NCI-H2171 (cell line): ENCODE measurements at places on chromosomes 7 and 10.

- no peak for DNase-seq
These were observed 37.5 kb upstream of the ADARB2 start for GRCh38 chr10:1774796-1775195.

DNA sequence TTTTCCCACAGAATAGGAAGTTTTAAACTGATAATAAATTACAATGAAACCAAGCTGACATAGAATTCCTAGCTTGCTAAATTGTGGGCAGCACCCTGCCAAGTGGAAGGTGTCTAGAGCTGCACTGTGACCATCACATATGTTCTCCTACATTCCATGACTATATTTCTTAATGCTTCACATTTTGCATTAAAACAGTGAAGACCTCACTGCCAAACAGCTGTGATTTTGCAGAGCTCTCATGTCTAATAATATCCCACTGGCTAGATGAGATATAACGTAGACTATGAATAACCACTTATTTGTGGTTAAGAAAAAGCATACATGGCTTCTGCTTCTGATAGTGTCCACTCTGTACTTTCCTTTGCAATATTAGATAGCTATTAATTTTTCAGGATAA, 228.3 kb upstream of the TEX47 start:
- no peak for DNase-seq

- DNase-seq, result no peak
These were observed 446.9 kb downstream of the KIF20B start for GRCh38 chr10:90148116-90148855.

DNA sequence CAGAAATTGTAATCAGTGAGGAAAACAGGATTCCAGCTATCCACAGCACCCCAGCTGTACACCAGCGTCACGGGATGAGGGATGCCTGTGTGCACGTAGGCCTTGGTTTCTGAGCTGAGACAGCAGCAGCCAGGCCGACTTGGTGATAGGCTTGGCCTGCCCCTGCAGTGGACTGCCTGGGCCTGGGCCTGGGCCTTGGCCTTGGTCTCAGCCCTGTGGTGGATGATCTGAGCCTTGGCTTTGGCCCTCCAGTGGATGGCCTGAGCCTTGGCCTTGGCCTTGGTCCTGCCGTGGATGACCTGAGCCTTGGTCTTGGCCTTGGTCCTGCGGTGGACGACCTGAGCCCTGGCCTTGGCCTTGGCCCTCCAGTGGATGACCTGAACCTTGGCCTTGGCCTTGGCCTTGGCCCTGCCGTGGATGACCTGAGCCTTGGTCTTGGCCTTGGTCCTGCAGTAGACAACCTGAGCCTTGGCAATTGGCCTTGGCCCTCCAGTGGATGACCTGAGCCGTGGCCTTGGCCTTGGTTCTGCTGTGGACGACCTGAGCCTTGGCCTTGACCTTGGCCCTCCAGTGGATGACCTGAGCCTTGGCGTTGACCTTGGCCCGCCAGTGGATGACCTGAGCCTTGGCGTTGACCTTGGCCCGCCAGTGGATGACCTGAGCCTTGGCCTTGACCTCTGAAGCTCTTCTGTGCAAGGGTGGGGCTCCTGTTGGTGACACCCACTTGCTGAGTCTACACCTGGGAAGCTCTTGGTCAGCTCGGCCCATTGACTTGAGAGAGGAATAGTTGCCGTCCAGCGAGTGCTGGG, 93.8 kb downstream of the CUX1 start:
- DNase-seq, result no peak

DNA sequence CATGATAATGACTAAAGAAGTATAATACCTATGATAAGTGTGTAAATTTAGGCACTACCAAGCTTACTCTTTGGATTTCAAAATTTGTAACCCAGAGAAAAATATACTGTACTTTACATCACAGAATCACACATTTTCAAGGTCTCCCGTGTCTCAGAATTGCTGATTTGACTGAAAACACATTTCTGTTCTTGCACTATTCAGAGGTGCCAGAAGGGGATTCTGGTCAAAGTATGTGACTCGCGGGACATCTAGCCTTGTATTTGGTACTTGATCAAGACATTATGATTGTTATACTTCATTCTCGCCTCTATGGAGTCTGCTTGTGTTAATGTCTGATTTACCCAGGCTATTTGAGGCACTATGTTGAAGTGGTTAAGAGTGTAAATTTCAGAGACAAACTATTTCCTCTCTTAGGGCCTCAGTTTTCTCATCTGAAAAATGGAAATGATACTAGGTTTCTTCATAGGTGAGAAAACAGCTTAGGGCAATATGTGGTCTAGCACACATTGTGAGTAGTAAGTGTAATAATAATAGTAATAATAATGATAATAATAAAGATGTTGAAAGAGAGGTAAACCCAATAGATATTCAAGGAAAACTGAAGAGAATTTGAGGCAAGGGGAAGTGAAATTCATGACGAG, 320.4 kb downstream of the RNLS start:
- DNase-seq, result no peak

GRCh38 chr10:33547976-33548375, 213.5 kb upstream of the NRP1 start:
- peak; percentile 67 for DNase-seq

GRCh38 chr10:132408823-132409666, 12.0 kb downstream of the PWWP2B start:
- no peak for DNase-seq

DNA sequence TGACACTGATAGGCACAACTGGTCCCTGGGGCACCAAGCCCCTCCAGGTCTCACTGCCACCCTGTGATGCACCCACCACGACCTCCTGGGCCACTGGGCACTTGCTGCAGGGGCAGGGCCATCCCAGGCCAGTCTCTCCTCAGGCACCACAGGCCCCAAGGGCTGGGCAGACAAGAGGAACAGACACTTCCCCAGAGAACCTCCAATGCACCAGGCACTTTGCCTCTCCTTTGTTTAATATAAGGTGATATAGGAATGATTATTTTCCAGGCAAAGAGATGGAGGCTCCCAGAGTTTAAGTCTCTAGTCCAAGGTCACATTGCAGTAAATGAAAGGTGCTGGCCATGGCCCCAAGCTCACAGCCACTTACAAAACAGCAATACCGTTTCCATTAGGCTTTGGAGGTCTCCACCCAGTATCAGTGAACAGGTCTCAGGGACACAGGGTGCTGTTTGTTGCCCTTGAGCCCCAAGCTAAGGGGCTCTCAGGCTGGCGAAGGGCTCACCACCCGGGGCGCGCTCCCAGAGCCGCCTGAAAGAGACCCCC, 4.5 kb downstream of the DEPP1 start:
- no peak for DNase-seq

- DNase-seq, result no peak
These were observed 18.9 kb downstream of the ZNF680 start for GRCh38 chr7:64544010-64544409.

DNA sequence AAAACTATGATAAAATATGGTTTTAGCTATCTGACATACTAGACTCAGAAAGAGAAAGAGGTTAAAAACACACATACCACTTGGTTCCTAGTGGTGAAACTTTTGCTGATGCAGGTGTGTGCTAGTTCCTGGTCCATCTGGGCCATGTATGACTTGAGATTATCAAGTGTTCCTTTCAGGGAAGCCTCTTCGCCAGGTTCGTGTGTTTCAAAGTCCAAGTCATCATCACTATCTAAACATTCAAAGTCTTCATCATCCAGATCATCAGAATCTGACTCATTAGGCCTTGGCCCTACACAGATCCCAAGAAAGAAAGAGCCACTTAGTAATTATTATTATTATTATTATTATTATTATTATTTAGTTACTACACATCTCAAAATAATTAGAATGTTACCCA, 26.4 kb downstream of the NUDT13 start:
- DNase-seq, result no peak

GRCh38 chr10:130301021-130301892, 165.1 kb downstream of the GLRX3 start:
- DNase-seq, result no peak

DNA sequence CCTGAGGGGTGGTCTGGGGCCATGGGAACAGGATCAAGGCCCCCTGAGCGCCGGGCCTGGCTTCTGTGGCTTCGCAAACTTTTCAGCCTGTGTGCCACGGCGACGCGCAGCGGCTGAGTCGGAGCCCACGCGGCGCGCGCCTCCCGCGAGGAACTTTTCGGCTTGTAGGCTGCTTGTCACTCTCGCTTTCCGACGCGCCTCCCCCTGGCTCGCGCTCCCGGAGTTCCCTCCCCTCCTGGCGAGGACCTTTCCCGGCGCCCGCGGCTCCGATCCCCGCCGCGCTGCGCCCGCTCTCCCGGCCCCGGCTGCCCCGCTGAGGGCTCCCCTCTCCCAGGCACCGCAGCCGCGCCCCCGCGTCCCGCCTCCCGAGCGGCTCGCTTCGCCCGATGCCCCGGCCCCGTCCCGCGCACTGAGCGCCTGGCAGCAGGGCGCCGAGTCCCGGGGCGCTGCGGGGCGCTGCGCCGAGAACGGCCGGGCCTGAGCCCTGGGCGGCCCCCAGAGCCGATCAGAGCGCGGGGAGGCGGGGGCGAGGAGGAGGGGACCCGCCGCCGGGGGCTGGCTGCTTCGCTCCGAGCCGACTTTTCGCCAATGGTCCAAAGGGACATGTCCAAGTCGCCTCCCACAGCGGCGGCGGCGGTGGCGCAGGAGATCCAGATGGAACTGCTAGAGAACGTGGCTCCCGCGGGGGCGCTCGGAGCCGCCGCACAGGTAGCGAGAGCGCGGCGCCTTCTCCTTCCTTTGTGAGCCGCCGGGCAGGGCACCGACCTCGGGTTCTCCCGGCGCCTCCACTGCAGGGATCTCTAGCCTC, at the start of gene CACNB2:
CACNB2 (plus strand) TSS at position 276 of the 808 bp plus-strand sequence.
- DNase-seq, result peak; percentile 28

GRCh38 chr7:83060218-83060617, 102.5 kb downstream of the PCLO start:
- peak; percentile 59 for DNase-seq

DNA sequence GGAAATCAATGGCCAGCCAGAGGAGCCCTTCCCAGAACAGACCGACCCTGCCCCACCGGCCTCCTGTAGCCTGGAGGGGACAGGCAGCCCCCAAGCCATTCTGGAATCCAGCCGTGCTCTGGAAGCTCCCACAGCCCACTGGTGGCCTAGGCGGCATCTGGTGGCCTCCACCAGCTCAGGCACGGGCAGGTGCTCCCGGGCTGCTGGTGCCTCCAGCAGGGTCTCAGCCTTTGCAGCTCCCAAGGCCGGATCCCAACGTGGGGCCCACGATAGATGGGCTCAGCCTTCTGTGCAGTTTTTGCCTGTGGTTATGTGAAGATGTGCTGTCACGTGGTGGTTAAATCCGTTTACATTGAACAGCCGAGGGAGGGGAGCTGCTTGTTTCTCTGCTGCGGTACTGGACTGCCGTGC, 44.4 kb downstream of the JAKMIP3 start:
- DNase-seq, result no peak

DNA sequence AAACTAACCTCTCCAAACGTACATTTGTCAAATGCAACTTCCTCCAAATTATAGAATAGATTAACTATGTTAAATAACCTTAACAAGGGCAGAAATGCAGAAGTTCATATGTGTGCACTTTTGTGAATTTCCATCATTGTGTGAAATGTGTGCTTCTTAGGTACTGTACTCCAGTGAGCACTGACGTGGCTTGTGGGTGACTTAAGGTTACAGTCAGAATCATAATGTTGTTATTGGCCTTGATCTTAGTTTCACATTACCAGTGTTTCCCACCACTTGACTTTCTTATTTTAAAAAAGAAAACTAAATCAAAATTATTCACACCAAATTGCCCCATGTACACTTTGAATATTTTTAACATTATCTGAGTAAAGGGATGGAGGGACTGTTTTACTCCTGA, 155.1 kb upstream of the FZD8 start:
- DNase-seq, result no peak

DNA sequence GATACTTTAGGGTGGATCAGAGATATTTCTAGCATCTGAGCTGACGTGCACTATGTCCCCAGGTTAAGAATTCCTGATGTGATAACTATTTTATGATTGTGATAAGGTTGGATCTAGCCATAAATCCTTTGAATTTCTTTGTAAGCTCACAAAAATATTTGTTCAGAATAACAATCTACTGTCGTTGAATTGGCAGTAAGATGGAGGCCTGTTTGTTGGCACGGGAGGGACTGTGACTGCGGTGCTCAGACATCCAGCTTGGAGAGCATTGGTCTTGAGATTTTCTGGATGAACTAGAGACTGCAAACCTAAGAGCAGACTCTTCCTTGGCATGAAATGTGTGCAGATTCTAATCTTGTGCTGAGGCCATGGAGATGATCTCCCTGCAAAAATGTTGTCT, 131.1 kb downstream of the LRRC4 start:
- no peak for DNase-seq

GRCh38 chr7:51160990-51161615, 155.5 kb downstream of the COBL start:
- peak; percentile 63 for DNase-seq

- no peak for DNase-seq
These were observed 97.2 kb downstream of the KMT2C start for GRCh38 chr7:152338561-152338960.

GRCh38 chr7:33725111-33726025, 180.0 kb upstream of the BMPER start:
- no peak for DNase-seq

DNA sequence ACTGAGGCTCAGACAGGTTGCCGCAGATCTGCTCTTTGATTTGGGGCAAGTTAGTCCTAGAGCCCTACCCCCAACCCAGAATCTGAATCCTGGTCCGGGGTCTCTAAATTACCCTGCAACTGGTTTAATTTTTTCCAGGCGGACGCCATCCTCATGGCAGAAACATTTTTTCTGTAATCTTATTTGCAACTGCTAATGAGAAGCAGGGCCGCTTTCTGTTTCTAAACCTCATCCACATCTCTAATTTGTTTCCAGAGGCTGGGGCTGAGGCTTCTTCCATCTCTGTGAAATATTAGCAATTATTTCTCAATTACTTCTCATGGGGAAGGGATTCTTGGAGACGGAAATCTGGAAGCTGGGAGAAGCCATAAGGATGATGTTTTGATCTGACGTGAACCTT, 261.6 kb downstream of the RPS24 start:
- DNase-seq, result no peak

DNA sequence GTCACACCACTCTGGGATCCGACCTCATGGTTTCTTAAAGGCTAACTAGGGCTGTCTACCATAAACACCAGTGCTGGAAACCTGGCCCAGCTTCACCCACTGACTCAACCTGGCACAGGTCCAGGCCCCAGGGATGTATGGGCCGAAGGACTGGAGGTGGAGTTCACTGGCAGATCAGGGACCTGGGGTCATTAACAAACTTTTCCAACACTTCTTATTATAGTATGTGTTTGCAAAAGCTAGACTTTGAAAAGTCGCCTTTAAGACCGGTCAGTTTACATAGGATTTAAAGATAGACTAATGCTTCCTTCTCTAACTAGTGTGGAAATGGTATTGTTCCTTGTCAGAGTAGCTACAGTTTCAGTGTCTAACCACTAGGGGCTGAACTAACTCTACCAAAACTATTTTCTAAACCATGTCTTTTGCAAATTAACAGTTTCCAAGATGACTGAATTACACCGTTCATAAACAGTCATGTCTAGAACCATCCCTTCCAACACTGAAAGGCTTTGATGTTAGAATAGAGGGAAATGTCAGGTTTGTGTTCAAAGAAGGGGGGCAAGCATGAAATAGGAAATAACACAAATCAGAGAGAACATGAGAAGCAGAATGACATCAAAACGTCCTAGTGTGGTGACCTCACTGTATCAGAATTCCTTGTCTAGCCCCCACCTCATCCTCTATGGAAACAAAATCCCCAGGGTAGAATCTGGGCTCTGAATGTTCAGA, 29.7 kb downstream of the STN1 start:
- no peak for DNase-seq

- DNase-seq, result no peak
These were observed 6.7 kb downstream of the ZNF713 start for GRCh38 chr7:55893940-55894339.
